ENCODE measurements at places on chromosomes 6 and 20.

GRCh38 chr20:42097741-42098140 is 479.6 kb upstream of the CHD6 start:
- ATAC-seq, result no peak

DNA sequence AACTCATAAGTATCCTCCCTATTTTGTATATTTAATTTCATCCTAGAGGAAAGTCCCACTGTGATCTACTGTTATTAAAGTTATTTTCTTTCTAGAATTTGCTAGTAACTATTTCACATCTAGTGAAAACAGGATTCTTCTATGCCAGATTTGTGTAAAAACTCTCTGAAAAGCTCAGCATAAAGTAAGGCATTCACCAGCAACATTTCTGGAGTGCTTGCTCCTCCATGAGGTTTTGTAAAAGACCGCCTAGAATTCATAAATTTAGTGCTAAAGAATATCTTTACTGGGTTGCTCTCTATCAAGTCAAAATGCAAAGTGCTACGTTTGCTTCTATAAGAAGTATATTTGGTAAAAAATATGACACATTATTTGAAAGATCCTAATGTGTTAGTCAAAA is 173.5 kb upstream of the IRAK1BP1 start:
- ATAC-seq, result no peak

DNA sequence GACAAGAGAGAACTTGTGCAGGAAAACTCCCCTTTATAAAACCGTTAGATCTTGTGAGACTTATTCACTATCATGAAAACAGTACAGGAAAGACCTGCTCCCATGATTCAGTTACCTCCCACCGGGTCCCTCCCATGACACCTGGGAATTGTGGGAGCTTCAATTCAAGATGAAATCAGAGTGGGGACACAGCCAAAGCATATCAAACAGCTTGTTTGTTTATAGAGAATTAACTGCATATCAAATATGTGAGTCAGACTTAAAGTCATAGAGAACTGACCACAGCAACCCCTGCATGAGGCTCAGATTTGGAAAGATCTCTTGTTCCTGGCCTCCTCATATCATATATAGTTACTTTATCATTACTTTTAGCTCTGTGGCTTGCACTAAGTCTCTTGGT is 29.1 kb upstream of the HDAC2 start:
- no peak for ATAC-seq

GRCh38 chr6:110378552-110378951 is 20.4 kb upstream of the METTL24 start:
- ATAC-seq, result no peak

GRCh38 chr6:166850677-166851076 is 105.7 kb downstream of the RNASET2 start:
- no peak for ATAC-seq
